NCI-H1436 (cell line): ENCODE measurements at places on chromosomes 16 and 17.

DNA sequence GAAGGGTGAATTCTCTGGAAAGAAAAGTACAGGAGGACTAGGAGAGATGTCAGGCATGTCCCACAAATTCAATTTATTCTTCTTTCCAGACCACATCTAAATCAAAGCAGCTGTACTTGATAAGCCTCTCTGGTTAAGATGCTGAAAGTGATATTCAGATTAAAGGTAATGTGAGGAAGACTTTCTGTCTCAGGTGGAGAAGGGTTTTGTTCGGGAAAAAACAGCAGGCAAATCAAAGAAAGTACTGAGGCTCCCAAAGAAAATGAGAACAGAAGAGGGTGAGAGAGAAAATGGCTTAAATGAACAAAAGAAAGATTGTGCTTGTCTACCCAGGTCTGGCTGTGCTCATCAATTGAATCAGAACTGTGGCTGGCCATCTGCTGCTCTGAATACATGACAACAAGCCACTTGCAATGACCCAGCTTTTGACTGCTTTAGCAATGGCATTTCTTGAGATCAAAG lies 55.6 kb downstream of the MMD start:
- no peak for DNase-seq

GRCh38 chr17:80471922-80472321 lies 4.5 kb downstream of the NPTX1 start:
- DNase-seq = no peak

GRCh38 chr16:73389085-73389484 lies 341.2 kb upstream of the ZFHX3 start:
- no peak for DNase-seq

DNA sequence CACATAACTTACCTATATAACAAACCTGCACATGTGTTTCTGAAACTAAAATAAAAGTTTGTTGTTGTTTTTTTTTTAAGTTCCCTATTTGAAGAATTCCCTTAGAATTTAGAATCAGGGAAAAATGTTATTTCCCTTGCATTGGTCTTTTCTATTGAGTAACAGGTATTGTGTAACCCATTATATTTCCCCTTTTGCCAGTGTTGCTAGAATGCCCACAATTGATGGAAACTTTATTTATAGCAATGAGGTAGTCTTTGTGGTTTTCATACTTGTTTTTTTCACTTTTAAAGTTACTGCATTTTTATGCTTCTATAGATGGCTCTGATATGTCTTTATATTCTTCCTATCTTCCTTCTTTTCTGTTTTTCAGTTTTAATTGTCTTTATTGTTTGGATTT lies 3.9 kb downstream of the NLRP1 start:
- DNase-seq = no peak

DNA sequence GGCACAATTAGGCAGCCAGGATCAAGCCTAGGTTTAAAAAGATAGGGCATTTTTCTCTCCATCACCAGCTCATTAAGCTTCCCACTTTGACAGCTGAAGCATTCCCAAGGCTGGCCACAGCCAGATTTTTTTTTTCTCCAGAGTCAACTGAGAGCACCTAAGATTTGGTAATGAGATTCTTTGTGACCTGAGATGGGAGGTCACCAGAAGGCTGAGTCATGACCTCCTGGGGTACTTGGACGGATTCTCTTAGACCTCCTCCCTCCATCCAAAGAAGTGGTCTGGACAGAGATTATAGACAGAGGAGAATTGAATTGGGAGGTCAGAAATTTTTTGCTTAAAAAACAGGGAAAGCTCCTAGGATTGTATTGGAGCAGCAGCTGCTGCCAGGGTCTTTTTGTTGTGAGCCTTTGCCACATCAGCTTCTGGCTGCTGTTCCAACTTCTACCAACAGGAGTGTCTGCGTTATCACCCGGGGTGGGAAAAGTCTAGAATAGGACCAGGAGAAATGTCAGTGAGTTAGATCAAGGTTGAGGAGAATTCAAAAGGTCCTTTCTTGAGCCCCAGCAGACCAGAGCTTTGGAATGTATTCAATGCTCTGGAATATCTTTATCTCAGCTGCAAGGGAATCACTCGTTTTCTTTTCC lies 221.2 kb upstream of the N4BP1 start:
- DNase-seq = no peak

DNA sequence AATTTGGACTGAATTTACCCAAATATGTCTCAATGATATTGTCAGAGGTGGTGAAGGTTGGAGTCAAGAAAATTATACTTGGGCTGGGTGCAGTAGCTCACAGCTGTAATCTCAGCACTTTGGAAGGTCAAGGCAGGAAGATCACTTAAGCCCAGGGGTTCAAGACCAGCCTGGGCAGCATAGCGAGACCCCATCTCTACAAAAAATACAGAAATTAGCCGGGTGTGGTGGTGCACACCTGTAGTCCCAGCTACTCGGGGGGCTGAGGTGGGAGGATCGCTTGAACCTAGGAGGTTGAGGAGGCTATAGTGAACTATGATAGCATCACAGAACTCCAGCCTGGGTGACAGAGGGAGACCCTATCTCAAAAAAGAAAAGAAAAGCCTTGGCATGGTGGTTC lies 40.9 kb downstream of the LAT start:
- no peak for DNase-seq

- DNase-seq = no peak
Measured at GRCh38 chr16:79776243-79776847, 175.8 kb upstream of the MAF start.

GRCh38 chr16:77090062-77090461 lies 100.9 kb upstream of the MON1B start:
- DNase-seq = no peak

GRCh38 chr17:60356940-60357339 lies 35.0 kb downstream of the USP32 start:
- DNase-seq = no peak

- DNase-seq = no peak
Measured at GRCh38 chr16:23505180-23505665, 5.1 kb downstream of the GGA2 start.

GRCh38 chr16:48176635-48177408 lies 21.0 kb upstream of the ABCC12 start:
- no peak for DNase-seq

DNA sequence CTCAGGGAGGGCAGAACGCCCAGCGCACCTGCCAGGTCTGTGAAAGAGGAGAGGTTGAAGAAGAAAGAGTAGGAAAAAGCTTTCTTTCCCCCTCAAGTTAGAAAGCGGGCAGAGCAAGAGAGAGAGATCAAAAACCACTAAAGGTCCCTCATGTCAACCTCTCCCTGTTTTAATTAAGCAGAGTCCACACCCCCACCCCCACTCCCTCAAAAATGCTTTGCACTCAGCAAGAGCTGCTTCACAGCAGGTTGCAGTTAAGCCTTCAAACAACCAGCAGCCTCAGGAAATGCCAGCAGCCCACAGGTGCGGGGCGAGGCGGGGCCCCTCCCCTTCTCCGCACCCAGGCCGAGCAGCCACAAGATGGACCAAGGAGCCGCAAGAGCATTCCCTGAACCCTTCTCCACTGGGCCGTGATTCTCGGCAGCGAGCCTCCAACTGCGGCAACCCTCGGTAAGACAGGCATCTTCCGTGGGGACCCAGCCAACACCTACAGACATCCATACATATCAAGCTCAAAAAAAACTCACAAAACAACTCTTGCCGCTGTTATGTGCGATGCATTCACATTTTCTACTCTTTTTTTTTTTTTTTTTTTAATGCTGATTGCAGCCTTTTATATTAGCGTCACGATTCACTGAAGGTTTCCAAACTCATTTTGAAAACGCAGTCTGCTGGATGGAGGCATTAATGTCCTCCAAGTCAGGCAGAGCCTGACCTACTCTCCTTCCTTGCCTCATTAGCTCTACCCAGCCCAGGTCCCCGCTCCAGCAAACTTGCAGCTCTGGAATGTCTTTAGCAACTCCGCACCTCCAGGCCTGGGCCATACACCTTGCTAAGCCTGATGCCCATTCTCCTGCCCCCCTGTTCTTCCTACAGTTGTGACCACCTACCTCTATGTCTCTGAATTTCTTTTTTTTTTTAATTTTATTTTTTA lies 66.1 kb downstream of the AXIN2 start:
- DNase-seq = no peak

DNA sequence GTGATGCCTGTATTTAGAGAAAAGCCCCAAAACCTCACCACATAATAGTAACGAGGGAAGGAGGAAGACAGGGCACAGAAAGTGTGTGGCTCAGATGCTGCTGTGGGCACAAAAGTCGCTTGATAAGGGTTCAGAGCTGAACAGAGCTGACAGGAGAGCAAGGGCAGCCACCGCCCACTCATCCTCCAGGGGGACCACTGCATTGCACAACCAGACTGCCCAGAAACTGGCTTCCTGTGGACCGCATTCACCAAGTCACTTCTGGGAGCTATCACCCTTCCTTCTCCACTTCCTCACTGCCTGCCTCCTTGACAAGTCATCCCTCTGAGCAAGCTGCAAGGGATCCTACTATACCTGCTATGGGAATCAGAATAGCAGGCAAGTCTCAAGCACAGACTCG lies 512.4 kb upstream of the CDH11 start:
- DNase-seq = no peak

DNA sequence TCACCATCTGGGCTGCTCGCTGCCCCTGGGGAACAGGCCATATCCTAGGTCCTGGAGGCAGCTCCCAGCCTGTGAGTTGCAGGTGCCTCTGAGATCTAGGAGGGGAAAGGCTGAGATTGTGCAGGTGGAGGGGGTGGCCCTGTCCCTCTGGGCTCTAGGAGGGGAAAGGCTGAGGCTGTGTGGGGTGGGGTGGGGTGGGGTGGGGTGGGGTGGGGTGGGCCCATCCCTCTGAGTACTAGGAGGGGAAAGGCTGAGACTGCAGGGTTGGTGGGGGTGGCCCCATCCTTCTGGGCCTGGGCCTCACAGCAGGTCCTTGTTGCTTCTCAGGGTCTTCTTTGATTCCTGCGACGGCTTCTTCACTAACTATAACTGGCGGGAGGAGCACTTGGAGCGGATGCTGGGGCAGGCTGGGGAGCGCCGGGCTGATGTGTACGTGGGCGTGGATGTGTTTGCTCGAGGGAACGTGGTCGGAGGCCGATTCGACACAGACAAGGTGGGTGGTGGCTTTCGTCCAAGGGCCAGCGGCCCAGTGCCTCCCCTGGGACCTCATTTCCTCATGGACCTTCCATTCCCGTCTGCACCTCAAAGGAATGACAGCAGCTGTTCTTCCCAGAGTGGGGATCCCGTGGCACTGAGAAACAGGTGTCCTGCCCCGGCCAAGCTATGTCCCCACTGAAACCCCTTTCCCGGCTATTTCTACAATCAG lies 7.1 kb downstream of the ENGASE start:
- DNase-seq = no peak

DNA sequence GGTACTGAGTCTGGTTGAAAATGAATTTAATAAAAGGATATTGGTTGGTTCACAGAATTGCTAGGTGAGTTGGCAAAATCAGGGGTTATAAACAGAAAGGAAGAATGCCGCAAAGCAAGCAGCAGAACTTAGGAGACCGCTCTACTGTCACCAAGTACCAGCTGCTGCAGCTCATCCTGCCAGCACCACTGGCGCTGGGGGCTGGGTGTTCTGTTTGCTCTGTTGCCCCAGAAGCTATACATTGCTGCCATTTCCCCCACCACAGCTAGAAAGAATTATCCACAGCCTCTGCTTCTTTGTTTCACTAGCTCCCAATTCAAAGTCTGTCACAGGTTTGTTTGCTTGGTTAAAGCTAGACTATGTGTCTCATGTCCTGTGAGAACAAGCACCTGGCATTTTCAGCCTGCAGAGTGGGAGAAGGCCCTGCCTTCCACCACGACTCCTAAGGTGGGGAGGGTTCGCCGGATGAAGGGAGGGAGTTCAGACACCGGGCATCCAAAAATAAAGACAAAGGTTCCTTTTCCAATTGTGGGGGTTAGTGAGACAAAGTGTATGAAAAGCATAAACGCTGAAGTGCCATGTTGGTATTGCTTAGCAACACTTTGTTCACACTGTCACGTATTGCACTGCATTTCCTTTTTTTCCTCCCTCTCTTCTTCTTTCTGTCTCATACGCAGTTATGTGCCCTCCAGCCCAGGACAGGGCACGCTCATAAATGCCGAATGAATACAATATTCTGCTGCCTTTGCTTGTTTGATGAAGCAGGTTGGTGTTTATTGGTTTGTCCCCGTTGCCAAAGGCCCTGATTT lies 9.6 kb upstream of the CPD start:
- no peak for DNase-seq

- DNase-seq = no peak
Measured at GRCh38 chr17:64337676-64338075, 53.0 kb downstream of the PECAM1 start.

- no peak for DNase-seq
Measured at GRCh38 chr17:67891481-67892119, 66.3 kb downstream of the BPTF start.

- no peak for DNase-seq
Measured at GRCh38 chr17:73118951-73119391, 26.5 kb upstream of the SLC39A11 start.

DNA sequence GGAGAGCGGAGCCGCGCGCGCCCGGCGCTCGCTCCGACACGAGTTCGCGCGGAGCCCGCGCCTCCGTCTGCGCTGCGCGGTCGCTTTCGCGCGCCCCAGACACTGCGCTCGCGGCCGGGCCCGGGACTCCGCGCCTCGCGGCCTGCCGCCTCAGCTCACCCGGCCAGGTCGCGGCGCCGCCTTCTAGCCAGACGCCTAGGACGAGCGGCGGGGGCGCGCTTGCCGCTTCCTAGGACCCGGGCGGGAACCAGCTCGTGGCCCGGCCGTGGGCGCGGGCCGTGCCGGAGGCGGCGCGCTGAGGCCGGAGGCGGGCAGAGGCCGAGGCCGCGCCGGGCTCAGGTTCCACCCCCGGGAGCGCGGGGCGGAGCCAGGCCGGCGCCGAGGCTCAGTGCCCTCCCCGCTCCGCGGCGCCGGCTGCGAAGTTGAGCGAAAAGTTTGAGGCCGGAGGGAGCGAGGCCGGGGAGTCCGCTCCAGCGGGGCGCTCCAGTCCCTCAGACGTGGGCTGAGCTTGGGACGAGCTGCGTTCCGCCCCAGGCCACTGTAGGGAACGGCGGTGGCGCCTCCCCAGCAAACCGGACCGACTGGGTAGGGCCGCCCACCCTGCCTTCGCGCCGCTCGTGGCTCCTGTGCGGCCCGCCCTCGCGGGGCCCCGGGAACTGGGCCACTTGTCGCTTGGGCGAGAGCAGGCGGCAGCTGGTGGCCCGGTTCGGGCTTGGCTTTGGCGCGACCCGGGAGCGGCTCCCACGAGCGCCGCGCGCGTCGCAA lies at the start of gene SPHK1:
TSS of gene SPHK1 (plus strand) at position 388 of the 765 bp plus-strand sequence. CDS start 1,036 bp downstream, outside the sequence.
- no peak for DNase-seq

GRCh38 chr16:63422715-63423114 lies 1386.5 kb upstream of the CDH8 start:
- DNase-seq = no peak

GRCh38 chr16:89345642-89346150 lies 128.2 kb downstream of the ZNF778 start:
- no peak for DNase-seq
